ENCODE measurements at places on chromosomes 6 and 20.
A peak's percentile ranks its signal among the peaks of the same experiment; 100 is the strongest.

GRCh38 chr20:61370841-61371303 lies 118.8 kb downstream of the CDH4 start:
- DNase-seq, result no peak

DNA sequence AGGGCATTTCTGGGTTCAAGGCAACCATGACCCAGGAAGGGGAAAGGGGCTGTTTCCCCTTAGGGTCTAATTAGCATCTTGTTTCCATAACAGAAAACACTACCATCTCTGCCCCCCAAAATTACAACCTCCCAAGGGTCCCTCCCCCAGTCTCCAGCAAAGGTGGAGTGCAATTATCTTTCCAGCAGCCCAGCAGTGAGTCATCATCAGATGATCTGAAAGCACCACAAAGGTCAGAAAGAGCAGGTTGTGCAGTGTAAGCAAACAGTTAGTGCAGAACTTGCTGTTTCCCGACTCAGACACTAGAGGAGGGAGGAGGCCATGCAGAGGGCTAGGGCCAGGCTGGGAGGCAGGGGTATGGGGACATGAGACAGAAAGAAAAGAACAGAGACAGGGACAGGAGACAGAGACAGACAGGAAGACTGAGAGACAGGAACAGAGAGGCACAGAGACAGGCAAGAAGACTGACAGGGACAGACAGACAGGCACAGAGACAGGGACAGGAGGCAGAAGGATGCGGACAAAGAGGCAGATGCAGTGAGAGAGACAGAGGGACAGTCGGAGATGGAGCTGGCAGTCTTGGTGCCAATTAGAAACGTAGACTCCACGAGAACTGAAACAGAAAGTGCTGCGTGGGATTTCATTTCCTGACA lies 62.5 kb downstream of the PYGB start:
- peak; percentile 43 for DNase-seq

GRCh38 chr6:33659986-33660385 lies 38.9 kb downstream of the ITPR3 start:
- no peak for DNase-seq

DNA sequence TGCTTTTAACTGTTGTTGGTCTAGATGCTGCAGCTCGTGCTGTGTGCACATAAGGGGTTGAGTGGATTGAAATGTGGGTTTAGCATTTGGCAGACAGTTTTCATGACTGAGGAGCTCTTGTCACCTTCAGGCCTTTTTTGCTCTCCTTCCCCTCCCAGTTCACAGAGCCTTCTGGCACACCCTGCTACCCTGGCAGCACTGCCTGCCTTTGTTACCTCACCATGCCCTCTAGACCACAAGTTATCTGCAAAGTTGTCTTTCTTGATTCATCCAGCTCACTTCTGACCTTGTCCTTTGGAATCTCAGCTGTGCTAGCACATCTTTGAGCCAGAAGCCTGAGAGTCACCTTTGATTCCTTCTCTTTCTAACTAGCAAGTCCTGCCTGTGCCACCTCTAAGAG lies 348.9 kb upstream of the ZFP64 start:
- DNase-seq, result no peak

GRCh38 chr6:16061818-16062217 lies 67.1 kb upstream of the MYLIP start:
- DNase-seq, result no peak

GRCh38 chr20:34375977-34376430 lies 12.9 kb downstream of the ITCH start:
- no peak for DNase-seq

- DNase-seq, result no peak
Observed at GRCh38 chr6:142867355-142867801, 77.6 kb downstream of the HIVEP2 start.

DNA sequence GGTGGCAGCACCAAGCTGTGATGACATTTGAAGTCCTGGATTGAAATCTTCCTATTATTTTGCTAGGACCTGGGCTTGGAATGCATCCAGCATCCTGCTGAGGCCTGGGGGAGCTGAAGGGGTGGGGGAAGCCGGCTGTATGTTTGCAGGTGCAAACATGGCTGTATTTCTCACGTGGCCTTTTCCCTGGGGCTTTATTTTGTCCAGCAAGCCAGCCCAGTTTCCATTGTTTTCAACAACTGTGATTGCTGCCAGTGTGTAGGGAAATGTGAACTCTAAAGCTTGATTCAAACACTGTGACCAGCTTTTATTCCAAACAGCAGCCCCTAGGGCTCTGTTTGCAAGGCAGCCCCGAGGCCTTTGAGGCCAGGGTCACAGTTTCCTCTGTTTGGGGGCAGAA lies 683.0 kb downstream of the DHX35 start:
- no peak for DNase-seq

DNA sequence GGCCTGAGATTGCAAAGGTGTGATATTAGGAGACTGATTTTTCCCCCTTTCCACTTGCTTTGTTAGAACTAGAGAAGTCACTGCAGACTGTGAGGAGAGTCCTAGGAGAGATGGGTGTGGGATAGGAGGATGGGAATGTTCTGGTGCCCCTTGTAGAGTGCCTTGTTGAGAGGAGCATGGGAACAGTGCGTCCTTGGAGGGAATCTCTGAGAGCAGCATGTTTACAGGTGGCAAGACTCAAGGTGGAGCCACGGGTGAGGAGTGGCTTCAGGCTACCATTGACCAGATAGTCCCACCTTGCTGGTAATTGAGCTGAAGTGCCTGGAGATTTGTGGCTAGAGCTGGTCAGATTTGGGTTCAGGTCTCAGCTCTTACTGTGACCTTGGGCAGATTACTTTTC lies 6.0 kb downstream of the PLCG1 start:
- no peak for DNase-seq

DNA sequence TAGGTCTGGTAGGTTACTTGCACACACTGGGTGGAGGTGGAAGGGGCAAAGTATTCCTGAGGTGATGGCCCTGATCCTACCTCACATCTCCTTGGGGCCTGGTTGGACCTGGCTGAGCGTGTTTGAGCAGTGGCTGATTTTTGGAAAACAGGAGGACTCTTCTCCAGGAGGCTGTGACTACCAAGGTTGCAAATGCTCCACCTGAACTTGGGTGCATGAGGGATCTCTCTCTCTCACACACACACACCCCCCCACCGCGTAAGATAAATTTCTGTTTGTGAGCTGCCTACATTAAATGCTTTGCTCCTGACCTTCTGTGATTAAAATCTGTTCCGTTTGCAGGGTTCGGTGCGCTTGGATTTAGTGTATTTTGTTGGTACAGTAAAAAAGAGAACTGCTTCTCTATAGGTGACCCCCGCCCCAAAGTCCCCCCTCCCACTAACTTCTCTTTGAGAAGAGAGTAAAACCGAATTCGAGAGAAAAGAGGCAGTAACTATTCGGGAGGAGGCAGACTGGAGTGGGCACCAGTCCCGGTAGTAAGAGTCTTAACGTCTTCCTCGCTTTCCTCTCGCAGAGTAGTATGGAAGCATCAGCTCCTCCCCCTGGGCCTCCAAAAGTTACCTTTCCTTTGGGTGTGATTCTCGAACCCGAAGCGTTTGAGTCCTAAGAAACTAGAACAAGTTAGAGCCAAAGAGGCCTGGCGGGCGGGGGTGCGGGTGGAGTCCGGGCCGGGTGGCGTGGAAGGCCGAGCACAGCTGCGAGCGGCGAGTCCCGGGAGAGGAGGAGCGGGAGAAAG lies 585 bp upstream of the DSE start:
- DNase-seq, result no peak

GRCh38 chr6:25250878-25251277 lies 28.3 kb upstream of the CARMIL1 start:
- no peak for DNase-seq

DNA sequence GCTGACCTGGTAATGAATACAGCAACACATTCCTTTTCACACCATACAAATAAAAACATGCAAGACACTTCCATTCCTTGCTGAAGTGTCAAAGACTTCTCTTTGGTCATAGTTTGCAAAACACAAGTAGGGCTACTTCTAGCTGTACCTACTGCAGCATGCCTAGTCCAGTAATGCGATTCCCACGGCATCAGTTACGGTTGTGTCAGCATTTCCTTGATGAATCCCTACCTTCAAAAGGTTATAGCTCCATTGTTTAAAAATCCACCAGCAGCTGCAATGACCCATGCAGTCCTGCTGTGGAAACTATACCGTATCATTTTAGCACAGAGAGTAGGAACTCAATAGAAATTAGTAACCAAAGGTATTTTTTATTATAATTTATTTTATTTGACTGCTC lies 1371.5 kb downstream of the EPHA7 start:
- DNase-seq, result no peak

DNA sequence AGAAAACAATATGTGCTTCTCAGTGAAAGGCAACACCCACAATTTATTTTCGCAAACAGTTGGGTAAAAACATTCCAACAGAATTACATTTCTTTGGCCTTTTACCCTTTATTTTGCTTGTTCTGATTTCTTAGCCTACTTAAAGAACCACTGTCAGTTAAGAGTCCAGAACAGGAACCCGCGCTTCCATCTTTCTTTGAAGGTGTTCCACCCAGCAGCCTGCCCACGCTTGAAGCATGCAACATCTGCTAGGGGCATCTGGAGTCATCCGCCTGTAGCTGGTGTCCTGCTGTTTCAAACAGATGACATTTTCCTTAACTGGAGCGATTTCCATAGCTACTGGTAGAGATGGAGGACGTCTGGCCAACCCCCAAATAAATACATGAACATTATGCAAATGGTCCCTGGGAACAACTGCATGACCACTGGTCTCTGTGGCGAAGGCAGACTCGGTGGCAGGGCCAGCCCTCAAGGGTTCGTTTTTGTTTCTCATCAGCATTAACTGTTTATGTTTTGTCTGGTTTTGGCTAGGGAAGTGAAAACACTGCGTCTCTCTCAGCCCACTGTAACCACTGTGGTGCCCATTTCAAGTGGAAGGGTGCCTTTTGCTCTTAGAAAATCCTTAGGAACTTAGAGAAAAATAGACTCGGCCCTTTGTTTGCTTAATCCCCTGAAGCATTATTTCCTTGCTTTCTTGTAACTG lies 51.6 kb downstream of the LAMA4 start:
- DNase-seq, result no peak

GRCh38 chr20:56383334-56383733 lies 8.7 kb downstream of the AURKA start:
- DNase-seq, result no peak

DNA sequence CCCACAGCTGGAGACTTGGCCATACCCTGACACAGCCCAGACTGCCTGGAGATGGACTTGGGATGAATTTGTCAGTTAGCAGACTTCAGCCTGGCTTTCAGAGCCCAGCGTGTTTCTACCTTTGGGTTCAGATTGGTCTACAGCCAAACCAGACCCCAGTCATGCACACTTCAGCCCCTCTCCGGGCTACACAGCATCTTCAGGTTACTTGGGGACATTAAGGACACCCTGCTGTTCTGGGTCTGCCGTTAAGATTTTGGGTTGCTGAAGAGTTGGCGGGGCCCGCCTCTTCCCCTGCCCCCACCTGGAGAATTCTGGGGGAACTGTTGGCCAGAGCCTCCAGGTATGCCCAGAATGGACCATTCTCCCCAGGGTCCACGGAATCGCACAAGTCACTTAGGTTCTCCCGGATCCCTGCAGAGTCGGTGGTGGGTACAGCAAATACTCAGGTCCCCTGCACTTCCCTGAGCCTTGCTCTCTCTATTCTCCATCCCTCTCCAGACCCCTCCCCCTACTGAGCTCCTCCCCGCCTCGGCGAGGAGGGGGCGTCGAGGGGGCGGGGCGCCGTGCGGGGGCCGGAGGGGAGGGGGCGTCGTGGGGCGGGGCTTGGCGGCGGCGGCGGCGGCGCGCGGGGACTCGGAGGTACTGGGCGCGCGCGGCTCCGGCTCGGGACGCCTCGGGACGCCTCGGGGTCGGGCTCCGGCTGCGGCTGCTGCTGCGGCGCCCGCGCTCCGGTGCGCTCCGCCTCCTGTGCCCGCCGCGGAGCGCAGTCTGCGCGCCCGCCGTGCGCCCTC lies at the start of gene PTK7:
Gene PTK7, plus strand, starts transcription at position 645 of the 794 bp plus-strand sequence. CDS start 175 bp downstream, outside the sequence.
- peak; percentile 19 for DNase-seq

- DNase-seq, result no peak
Observed at GRCh38 chr20:19991308-19991707, 25.9 kb upstream of the NAA20 start.

DNA sequence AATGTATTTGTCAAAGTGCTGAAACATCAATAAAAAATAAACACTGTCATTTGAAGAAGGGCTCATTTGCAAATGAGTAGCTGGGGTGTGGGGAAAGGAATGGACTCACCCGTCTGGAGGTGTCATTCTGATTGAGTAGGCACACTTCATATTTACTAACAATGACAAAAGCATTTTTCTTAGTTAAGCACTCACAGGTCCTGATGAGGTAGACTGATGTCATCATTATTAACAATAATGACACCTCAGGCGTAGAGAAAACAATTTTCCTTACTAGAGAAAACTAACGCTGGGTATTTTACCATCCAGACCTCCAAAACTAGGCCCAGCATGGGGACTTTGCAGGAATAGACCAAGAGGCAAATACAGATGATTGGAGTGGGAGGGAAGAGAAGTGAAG lies 76.0 kb downstream of the UNC5CL start:
- no peak for DNase-seq

GRCh38 chr6:166934174-166934573 lies 22.2 kb downstream of the RNASET2 start:
- DNase-seq, result no peak

DNA sequence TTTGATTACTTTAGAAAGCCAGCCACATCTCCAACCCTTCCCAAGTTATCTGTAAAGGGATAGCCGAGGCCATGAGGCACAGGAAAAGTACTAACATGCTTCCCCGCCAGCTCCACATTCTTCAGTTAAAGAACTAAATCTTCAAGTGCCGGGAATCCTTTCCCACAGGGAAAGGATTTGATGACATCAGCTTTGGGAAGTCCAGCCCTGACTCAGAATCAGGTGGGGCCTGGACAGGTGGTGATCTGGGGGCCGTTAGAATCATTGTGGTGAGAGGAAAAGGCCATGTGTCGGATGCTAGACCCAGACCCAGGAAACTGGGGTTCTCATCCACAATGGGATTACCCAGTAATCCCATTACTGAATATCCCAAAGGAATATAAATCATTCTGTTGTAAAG lies 580.0 kb downstream of the QKI start:
- DNase-seq, result no peak

DNA sequence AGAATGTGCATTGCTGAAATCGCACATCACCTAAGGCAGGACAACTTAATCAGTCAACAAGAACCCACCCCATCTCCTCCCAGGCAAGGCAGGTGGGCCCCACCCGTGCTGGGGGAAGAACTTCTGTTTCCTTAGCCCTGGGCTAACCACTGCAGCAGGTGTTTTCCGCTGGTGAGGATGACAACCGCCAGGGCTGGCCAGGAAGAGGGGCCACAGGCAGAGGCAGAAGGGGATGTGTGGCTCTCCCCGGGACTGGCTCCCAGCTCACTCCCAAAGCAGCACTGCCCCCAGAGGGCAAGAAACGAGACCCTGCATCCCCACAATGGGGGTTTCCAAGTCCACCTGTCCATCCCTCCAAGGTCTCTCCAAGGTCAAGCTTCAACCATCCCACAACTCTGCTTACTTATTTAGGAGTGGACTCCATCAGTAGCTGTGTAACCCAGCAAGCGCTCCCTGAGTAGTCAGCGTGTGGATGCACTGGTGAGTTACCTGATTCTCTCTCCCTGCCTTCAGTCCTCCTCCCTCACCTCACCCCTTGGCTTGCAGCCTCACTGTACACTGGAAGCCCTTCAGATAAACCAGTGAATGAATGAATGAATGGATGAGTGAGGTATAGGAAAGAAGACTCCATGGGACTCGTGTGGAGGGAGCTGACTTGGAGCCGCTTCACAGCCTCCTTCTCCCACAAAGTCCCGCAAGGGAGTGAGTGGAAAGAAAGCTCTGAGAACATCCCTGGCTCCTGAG lies 168.2 kb upstream of the CST7 start:
- DNase-seq, result no peak

Data from activated naive CD4-positive, alpha-beta T cell treated with Interleukin-2 at 50 U/mL for 16 hours (primary cell).